IMR-90 (cell line): ENCODE measurements at places on chromosomes 1 and 21. TPM values are rescaled to one million over a fixed set of nuclear protein-coding genes. Genes with fewer than 3 reads are reported as not detected.

DNA sequence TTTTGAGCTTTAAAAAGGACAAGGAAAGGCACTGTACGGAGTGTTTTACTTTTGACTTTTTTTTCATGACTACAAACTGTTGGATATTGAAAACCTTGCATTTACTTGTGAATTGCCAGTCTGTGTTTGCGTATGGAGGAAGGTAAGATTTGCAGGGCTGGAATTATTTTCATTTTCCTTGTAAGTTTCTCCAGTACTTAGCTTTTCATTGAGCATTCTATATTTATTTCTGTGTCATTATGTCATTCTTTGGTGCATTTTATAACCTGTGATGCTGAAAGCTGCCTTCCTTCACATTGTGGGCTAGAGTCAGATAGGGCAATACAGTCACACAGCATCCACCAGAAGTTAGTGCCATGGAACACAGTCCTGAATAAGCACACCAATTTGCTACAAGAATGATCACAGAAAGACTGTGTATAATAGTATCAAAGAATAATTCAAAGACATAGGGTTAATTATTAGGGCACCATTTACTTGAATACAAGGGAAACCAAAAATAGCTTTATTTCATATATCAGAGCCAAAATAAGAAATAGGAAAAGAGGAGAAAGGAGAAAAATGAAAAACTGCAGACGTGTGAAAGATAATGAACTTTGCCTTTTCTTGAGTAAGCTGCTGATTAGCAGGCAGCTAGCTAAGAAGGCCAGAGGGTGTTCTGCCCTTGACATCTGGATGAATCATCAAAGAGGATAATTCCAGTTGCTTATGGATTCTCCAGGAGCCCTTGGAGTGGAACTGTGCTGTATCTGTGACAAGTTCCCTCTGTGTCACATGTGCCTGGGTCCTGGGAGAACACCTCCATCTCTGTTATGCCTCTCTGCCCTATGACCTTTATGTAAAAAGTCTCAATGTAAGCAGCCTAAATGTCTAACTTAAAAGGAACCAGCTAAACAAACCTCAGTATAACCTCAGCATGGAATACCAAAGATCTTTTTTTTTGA, 8.0 kb upstream of the FAM20B start:
- no peak for DNase-seq

DNA sequence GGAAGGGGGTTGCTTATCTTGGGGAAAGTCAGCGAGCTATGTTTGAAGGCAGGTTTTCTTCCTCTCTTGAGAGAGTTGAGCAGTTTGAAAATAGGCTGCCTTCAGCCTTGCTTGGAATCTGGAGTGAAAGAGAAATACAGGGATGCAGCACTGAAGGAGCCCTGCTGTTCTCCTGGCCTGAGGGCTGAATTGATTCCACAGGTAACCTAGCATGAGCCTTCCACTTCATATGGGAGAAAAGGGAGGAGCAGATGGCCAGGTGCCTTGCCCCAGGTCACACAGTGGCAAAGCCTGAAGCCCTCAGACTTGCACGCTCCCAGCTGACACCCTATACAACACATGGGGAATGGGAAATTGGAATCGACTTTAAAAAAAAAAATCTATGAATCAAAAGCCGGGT, 88.0 kb upstream of the WLS start:
- DNase-seq: no peak

GRCh38 chr1:62109124-62109523, 85.5 kb upstream of the L1TD1 start:
- DNase-seq: no peak

The KRTAP19-2 gene
- total RNA-seq: not detected in 2 replicates

The NPHS2 gene
- not detected in 2 replicates for total RNA-seq

The RGS13 gene
- not detected in 2 replicates for total RNA-seq

The PCNT gene
- total RNA-seq: 10.0 and 14.2 TPM in 2 replicates

- no peak for DNase-seq
Measured at GRCh38 chr1:19340387-19340937, 28.3 kb downstream of the SLC66A1 start.

The CFHR5 gene
- total RNA-seq: not detected in 2 replicates

DNA sequence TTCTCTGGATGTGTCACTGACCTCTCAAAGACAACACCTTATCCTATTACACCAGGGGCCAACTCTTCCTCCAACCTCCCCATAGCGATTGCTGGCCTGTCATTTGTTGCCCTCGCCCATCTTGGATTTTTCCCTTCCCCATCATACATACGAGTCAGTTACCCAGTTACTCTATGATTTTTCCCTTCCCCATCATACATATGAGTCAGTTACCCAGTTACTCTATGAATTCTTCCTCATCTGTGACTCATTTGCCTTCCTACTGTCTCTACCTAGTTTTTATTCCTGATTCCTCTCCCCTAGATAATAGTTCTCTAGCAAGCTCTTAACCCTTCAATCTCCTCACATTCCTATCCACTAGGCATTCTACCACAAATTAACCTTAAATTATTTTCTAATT, 178.8 kb downstream of the NR5A2 start:
- peak; percentile 90 for DNase-seq

The BARHL2 gene
- total RNA-seq: not detected in 2 replicates

GRCh38 chr1:7373251-7373650, 397.8 kb upstream of the VAMP3 start:
- no peak for DNase-seq

DNA sequence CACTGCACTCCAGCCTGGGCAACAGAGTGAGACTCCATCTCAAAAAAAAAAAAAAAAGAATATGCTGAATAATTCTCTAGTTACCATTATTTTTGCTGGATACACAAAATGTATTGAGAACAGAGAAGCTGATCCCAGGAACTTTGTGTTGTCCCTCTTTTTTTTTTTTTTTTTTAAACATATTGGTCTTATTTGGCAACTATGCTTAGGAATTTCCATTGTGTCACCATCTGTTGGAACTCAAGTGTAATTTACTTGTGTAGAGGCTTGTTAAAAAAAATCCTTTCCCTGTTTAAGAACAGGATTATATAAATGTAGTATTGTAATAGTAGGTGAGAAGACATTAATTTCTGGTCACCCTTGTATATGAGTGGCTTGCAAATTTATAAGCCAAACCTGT, 28.6 kb downstream of the CAMSAP2 start:
- peak; percentile 51 for DNase-seq

GRCh38 chr1:115194506-115194905, 105.2 kb upstream of the TSPAN2 start:
- no peak for DNase-seq

The KAZN gene
- 5.2 and 5.6 TPM in 2 replicates for total RNA-seq

DNA sequence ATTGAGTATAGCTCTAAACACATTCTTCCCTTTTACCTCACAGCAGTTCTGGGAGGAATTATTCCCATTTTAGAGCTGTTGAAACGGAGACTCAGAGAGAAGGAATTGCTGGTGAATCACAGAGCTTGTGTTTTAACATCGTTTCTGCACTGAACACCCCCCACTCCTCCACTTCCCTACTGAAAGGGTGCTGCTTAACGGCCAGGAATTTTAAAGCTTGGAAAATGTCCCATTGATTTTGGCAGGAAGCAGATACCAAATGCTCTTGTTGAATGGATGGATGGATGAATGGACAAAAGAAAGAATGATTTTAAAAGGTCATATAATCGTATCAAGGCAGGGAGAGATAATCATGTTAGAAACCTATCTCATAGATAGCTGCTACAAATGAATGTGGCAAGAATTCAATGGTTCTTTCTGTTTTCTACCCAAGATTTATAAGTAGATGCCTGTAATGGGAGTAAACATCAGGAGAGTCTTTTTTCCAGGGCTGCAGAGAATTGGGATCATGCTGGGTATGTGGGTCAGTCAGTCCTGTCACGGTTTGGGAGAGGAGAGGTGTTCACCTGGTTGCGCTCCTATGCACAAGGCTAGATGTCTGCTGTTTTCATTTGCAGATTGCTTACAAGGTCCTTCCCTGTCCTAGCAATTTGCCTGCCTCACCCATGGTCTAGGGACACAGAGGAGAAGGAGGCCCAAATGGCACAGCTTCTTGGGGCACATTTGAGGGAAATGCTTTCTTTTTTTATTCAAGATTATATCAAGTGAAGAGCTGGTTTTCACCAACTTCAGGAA, 19.0 kb downstream of the FAM163A start:
- no peak for DNase-seq

DNA sequence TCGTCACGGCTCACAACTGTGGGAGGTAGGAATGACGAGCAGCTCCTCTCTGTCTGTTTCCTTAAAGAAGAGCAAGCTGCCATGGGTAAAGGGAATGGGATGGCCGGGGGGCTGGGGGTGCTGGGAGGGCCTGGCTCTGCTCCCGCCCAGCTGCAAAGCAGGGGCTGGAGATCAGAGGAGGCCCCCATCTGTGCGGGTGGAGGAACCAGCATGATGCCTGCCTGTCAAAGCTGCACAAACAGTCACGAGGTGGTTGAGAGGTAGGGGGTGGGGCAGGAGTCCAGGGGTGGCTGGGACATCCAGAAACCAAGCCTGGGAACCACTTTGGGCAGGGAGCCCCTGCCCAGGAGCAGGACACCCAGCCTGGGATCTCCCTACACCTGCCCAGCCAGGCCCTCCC, 12.6 kb downstream of the SLC41A1 start:
- DNase-seq: no peak

DNA sequence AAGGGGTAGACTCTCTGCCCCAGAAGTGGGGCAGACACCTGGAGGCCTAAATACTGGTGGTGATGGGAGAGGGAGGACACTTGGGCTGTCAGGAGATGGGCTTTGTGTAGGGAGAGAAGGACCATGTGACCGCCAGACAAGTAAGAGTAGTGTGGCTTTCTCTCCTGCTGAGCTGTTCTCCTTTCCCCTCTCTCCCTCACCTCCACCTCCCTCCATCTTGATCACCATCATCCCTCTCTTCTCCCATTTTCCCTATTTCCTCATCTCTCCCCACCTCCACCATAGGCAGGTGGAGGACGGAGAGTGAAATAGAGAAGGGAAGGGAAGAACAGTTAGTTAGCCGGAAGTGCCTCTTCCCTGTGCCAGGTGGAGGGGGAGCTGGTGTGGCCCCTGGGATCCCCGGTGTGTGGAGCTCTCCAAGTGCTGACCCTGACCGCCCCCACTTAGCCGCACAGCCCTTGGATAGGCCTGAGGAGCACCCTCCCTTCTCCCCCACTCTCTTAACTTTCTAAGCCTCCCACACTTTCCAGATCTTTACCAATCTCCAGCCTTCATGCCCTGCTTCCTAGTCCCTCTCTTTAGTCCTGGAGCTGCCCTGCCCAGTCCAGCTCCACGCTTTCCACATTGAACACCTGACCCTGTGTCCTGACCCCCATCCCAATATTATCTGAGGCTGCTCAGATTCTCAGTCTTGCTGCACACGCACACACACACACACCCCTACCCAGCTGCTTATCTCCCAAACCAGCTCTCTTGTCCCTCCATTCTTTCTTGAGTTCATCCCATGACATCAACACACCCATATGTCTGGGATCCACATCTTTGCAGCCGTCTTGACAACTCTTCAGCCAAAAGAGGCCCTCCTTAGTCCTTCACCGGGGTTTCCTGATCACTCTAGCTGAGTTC, 1.5 kb downstream of the CELF3 start:
- no peak for DNase-seq

- DNase-seq: no peak
Measured at GRCh38 chr1:199204231-199204630, 565.4 kb downstream of the PTPRC start.

GRCh38 chr21:41227357-41228005, 59.5 kb downstream of the BACE2 start:
- DNase-seq: no peak

DNA sequence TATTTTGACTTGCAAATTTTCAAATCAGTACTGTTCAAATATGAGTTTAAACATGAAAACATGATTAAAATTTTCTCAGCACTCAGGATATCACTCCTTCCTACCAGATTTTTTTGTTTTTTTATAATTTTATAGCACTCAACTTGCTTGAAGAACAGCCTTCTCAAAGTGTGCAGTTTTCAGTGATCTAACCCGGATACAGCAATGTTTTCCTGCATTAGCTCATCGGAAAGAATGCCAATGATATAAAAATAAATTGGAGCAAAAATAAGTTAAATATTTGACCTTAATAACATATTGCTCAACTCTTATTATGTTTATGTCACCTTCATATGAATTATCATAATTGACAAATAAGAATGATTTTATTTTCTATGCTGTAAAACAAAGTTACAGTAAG, 766.8 kb downstream of the USP25 start:
- no peak for DNase-seq

DNA sequence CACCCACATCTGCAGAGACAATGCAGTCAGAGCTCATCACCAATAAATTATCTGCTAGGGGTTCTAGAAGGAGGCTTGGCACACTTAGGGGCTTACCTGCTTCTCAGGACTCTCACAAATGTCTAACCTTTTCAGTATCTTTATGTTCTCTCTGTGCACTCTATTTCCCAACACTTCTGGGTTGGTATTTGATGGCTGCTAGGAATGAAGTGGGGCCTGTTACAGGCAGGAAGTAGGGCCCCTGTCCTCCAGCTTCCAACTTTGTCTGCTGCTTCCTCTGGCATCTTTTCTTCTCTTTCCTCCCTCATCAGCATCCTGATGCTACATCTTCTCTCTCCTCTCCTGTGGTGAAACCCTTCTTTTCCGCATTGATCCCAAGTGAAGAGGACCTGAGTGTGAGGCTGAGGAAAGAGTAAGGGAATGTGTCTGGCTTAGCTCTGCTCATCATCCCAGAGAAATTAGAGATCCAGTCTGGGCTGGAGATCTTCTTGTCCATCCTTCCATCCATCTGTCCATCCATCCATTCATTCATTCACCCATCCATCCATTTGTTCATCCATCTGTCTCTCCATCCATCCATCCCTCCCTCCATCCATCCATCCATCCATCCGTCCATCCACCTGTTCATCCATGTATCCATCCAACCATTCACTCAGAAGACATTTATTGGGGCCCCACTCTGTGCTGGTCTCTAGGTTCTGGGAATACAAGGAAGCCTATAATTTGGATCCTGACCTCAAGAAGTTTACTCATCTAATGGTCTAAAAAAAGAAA, 2.9 kb upstream of the CSRP1 start:
- no peak for DNase-seq

The SERTAD4 gene
- under 0.01 TPM in 2 replicates for total RNA-seq

The SERPINC1 gene
- not detected in 2 replicates for total RNA-seq

- DNase-seq: no peak
Measured at GRCh38 chr1:33573661-33574060, 101.2 kb downstream of the ZSCAN20 start.

DNA sequence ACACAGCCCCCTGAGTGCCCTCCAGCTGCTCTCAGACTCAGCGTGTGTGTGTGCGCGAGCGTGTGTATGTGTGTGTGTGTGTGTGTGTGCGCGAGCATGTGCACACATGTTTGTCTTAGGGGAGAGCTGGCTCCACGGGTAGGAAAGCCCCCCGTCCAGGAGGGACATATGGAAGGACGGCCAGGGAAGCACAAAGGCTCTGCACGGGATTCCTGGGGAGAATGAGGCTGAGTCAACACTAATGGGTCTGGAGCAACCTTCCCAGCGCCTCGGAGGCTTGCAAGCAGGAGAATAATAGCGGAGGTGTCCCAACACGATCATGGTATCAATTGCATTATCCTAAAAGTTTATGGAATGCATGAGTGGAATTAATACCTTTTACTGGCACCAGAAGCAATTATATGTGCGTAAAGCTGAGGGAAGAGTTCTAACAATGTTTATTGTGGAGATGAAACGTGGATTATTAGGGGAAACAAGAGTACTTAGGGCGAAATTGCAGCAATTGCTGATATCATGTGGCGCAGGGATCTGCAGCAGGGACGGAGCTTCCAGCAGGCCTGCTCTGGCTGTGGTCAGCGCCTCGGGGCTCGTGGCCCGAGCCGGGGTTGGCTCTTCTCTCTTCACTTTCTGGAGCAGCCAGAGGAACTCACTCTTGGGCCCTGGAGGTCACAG, 40.3 kb upstream of the CCDC27 start:
- no peak for DNase-seq

The RHBDL2 gene
- 0.28 and 0.36 TPM in 2 replicates for total RNA-seq

GRCh38 chr1:231683439-231684165, 57.0 kb downstream of the DISC1 start:
- no peak for DNase-seq

The MIXL1 gene
- total RNA-seq: not detected in 2 replicates
